ENCODE measurements at places on chromosomes 3 and 15.

DNA sequence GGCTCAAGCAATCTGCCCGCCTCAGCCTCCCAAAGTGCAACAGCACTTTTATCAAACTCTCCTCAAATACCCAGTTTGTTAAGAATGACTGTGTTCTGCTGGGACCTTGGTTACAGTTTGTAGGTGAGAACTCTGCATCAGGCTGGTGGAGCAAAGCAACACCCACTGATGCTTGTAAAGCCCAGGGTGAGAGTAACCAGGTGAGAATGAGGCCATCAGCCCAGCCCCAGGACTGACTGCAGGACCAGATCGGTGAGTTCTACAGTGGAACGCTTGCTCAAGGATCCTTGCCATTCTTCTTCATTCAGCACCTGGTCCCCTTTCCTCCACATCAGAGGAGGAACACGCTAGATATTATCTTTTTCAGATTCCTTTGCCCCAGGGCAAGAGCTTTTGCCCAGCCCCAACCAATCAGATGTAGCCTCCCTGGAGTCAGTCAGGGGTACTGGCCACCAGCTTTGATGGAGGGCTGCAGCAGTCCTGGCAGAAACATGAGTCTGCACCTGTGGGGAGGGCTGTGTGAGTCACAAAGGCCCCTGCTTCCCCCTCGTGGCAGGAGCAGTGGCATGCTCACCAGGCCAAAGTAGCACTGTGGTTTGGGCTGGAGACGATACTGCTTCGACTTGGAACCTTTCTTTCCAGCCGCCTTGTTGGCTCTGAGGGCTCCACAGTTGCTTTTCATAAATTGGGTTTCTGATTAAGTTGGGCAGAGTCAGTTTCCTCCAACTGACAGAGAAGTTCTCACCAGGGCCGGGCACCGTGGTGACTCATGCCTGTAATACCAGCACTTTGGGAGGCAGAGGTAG is 3.5 kb upstream of the SHISA5 start:
- peak; percentile 69 for DNase-seq

DNA sequence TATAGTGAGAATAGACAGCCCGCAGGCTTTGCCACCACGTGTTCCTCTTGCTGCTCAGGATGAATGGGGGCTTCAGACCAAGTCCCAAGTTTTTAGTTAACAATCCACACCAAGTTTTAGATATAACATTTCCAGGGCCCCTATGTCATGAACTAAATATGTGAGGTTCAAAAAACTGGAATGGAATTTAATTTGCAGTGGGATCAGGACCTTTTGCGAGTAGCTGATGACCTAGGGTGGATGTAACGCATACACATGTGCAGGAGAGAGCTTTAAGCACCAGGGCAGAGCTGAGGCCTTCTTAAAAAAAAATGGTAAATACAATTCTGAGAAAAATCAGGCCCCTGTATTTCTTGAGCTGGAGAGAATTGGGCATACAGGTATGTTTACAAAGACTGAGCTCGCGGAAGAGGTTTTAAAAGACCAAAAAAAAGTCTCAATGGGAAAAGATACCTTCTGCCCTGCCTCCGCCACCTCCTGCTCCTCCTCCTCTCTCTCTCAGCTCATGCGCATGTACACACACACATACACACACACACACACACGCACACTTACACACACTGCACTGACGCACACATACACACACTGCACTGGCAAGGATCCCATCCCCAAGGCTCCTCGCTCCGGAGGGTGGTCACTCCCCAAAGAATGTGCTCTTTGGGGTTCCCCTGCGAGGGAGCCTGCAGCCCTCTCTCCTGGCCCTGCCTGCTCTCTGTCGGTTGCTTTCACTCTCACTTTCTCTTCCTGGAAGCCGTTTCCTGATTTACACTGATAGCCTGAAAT is 48.2 kb upstream of the IGF1R start:
- DNase-seq: no peak

DNA sequence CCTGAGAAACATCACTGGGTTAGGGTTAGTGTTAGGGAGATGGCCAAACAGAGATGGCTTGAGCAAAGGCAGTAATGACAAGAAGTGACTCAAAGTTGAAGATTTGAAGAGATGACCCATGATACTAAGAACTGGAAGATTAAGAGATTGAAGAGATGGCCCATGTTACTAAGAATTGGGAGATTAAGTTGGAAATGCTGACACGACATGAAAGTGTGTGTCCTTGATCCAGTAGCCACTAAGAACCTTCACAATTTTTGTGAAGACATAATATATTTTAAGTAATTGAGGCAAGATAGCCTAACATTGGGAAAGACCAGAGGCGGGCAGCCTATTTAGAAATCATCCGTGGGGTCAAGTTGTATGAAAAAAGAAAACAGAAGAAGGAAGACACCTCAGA is 239.4 kb downstream of the ADAMTSL3 start:
- no peak for DNase-seq

DNA sequence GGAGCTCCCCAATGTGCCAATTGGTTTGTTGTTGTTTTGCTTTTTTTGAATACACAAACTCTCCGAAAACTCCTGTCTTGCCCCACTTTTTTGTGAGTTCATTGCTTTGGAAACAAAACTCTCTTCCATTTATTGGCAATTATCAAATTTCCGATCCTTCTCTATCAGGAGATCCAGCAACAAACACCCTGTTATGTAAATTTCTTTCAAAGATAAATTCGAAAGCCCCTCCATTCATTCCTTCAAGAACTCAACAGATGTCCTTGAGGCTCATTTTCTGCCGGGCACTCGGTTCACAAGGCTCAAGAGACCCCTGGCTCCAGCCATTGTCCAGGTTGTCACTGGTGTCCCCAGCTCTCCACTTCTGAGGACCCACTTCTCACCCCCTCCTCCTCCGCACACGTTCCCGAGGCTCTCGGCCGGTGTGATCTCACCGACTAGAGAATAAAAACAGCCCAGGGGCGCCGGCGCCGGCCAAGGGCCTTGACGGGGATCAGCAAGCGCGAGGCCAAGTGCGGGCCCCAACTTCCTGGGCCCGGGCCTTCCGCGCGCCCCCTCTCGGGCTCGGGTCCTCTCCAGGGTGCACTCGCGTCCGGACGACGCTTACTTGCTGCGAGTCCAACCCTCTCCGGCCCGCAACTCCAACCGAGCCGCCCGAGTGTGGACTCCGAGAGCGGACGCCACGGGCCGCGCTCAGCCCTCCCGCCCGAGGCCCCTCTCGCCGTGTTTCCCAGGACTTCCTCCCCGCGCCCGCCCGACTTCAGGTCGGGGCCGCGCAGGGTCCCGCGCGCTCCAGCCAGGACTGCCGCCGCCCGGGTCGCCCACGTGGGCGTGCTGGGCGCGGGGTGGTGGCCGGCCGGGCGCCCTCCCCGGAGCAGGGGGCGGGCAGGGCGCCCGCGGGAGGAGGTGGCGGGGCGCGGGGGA is 533 bp upstream of the SMAD3 start:
- DNase-seq: peak; percentile 66

GRCh38 chr3:59879031-59879581 is 829.3 kb upstream of the CFAP20DC start:
- no peak for DNase-seq

- DNase-seq: no peak
Measured at GRCh38 chr3:156010829-156011228, 109.5 kb upstream of the KCNAB1 start.

- DNase-seq: no peak
Measured at GRCh38 chr3:42228796-42229195, 37.2 kb downstream of the CCK start.

DNA sequence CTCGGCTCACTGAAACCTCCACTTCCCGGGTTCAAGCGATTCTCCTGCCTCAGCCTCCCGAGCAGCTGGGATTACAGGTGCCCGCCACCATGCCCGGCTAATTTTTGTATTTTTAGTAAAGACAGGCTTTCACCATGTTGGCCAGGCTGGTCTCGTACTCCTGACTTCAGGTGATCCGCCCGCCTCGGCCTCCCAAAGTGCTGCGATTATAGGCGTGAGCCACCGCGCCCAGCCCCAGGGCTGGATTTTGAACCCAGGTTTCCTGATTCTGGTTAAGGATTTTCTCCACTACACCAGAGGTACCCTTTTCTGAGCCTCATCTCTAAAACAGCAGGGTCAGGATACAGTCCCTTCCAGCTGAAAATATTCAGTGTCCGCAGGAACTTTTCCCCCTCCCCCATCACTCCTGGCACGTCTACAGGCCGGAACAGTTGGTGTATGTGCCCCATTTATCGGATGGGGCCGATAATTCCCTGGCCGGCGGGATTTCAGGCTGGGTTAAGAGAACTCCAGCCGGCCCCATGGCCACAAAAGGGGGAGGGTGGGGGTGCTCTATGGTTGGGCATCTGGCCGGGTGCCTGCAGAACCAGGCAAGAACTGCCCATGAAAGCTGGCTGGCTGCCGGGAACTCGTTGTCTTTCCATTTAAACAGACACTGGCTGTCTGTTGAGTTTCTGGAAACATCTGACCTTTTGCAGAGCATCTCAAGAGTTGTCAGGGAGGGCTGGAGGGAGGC is 26.8 kb upstream of the SEMA4B start:
- DNase-seq: no peak

DNA sequence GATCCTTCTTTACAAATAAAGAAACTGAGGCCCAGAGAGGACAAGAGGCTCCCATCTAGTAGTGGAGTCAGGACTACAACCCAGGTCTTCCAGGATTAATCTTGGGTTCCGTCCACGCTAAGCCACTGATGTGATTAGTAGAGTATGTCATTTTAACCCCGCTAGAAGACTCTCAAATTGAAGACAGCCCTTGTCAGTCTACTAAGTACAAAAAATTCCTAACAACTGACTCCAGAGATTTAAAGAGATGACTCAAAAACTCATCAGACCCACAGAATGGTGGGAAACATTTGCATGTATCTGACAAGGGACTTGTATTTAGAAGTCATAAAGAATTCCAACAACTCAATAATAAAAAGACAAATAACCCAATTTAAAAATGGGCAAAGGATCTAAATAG is 145.3 kb downstream of the CNTN3 start:
- DNase-seq: no peak

DNA sequence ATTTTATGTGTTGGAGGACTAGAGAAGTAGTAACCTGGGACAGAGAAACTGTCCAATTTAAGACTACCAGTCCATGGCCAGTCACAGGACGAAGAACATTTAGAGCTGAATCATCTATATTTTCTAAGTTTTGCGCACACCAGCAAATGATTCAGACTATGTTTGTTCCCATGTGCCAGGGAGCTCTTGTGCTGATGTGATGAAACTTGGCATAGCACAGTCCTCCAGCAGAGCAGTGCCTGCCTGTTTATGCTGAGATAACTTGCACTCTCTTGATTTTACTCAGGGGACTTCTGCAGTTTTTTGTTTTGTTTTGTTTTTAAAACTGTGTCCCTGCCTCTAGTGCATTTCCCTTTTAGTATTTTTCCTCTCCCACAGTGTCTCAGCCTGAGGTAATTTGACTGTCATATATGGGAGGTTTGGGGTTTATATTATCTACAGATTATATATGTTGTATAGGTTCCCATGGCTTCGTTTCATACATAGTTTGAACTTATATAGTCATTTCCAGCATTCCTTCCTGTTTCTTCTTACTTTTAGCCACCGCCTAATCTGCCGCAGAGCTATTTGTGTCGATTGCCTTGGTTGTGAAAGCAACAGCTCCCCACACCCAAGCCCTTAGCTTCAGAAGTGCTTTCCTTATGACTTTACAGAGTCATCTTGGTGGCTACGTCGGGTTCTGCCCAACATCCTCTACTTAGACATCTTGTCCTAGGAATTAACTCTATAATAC is 45.5 kb downstream of the PPM1L start:
- DNase-seq: peak; percentile 78

- no peak for DNase-seq
Measured at GRCh38 chr3:97125902-97126499, 311.6 kb downstream of the EPHA6 start.

GRCh38 chr15:52018244-52018643 is 775 bp upstream of the MAPK6 start:
- DNase-seq: no peak

DNA sequence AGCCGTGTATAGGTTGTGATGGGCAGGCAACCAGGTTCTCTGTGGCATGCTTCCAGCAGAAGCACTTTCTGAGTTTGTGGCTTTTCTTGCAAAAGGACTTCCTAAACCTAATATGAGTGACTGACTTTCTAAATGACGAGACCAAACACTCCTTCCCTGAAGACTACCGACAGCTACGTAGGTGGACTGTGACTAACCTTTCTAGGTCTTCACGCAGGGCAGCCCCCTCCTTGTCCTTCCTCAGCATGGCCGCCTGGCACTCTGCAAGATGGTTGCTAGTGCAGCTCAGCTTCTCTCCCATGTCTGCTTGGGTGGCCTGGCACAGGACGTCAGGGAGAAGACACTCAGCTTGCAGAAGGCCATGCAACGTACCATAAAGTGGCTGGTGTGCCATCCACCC is 20.9 kb downstream of the CXCR6 start:
- no peak for DNase-seq

All from natural killer cell treated with Interleukin-12 subunit alpha and Interleukin-12 subunit beta and Interleukin-15 and Interleukin-18, amount 100 ng/mL, for 72 hours (primary cell).